NCI-H345 (cell line): ENCODE measurements at places on chromosomes 13 and 19.

DNA sequence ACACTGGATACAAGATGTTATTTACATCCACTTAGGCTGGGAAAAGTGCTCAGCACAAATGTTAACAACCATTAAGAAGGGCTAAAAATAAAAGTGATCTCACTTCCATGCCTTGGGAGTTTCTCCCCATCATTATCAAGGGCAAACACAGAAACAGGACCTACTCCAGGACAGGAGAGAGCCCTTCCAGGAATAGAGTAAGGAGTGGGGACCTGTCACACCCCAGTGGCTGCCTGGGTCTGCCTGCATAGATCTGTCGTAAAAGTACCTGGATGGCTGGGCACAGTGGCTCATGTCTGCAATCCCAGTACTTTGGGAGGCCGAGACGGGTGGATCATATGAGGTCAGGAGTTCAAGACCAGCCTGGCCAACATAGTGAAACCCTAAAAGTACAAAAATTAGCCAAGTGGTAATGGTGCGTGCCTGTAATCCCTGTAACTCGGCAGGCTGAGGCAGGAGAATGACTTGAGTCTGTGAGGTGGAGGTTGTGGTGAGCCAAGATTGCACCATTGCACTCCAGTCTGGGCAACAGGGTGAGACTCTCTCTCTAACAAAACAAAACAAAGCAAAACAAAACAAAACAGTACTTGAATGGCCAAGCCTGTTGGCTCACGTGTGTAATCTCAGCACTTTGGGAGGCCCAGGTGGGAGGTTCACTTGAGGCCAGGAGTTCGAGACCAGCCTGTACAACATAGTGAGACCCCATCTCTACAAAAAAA, 5.6 kb downstream of the ATP8A2 start:
- no peak for DNase-seq

DNA sequence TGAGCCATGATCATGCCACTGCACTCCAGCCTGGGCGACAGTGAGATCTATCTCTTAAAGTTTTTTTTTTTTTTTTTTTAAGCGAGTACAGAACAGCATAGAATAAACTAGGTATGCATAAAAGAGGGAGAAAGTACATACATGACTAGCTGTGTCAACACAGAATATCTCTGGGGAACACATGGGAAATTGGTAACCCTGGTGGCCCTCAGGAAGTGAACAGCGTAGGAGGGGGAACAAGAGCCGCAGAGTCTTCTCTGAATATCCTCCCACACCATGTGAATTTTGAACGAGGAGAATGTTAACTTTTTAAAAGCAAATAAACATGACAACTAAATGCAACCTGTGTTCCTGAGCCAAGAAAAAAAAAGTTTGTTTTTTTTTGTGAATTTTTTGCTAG, 15.2 kb downstream of the PHLDB3 start:
- DNase-seq: no peak

GRCh38 chr13:75147946-75148345, 334.0 kb downstream of the TBC1D4 start:
- no peak for DNase-seq

GRCh38 chr19:28606269-28607032, 606.5 kb downstream of the UQCRFS1 start:
- no peak for DNase-seq

DNA sequence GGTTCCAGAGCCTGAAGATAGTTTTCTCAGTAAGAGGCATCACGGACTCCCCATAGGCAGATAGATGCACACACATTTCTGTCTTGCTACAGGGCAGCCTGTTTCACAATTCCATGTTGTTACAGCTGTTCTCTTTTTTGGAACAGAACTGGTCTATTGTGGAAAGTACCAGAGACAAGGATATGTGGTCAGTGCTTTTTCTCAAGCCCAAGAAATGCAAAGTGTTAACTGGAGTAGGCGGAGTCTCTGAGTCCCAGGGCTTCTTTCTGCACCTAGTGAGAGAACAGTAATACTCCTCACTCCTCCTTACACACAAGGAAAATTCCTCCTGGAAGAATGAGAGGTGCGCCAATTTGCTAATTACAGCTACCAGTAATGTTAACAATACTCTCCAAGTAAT, 141.6 kb upstream of the ARGLU1 start:
- DNase-seq: no peak

DNA sequence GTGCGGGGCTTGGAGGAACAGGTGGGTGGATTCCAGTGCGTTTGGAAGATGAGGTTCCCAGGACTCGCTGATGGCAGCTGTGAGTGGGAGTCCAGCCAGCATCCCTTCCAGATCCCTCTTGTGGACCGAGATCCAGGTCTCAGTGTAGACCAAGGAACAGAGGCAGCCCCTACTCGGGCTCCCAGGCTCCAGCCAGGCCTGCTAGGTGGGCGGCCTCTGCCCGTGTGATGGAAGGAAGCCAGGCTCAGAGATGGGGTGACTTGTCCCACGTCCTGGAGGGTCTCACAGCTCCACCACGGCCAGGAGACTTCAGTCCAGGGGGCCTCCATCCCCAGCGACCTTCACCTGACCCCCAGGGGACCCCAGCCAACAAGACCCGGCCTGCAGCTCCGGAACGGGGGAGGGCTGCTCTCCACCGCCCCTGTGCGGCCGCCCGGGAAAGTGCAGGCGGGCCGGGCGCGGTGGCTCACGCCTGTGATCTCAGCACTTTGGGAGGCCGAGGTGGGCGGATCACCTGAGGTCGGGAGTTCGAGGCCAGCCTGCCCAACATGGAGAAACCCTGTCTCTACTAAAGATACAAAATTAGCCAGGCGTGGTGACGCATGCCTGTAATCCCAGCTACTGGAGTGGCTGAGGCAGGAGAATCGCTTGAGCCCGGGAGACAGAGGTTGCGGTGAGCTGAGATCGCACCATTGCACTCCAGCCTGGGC, 729 bp upstream of the MADCAM1 start:
- DNase-seq: peak; percentile 36

DNA sequence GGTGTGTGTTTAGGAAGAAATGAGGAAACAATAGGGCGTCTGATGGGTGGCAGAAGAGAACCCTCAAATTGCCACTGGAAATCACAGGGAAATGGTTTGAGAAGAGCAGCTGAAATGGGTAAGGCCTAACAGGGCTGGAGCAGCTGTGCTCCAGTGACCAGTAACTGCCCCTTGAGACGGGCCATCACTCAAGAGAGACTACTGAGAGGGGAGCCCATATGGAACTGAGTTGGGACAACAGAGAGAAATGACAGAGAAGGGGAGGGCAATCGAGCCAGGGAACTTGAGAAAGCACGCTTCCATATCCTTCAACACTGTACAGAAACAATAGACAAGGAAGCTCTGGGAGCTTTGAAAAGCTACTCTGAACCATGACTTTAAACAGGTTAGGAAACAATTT, 175.2 kb upstream of the RNF113B start:
- no peak for DNase-seq

GRCh38 chr13:24982333-24982999, 113.5 kb upstream of the PABPC3 start:
- DNase-seq: peak; percentile 31

GRCh38 chr13:109784590-109785140, 1.7 kb downstream of the IRS2 start:
- DNase-seq: peak; percentile 78

GRCh38 chr13:111460548-111461444, 140.4 kb downstream of the TEX29 start:
- DNase-seq: peak; percentile 59

- no peak for DNase-seq
Observed at GRCh38 chr19:17001603-17002183, 24.9 kb downstream of the CPAMD8 start.

- no peak for DNase-seq
Observed at GRCh38 chr13:110347535-110348308, 40.6 kb downstream of the COL4A2 start.

DNA sequence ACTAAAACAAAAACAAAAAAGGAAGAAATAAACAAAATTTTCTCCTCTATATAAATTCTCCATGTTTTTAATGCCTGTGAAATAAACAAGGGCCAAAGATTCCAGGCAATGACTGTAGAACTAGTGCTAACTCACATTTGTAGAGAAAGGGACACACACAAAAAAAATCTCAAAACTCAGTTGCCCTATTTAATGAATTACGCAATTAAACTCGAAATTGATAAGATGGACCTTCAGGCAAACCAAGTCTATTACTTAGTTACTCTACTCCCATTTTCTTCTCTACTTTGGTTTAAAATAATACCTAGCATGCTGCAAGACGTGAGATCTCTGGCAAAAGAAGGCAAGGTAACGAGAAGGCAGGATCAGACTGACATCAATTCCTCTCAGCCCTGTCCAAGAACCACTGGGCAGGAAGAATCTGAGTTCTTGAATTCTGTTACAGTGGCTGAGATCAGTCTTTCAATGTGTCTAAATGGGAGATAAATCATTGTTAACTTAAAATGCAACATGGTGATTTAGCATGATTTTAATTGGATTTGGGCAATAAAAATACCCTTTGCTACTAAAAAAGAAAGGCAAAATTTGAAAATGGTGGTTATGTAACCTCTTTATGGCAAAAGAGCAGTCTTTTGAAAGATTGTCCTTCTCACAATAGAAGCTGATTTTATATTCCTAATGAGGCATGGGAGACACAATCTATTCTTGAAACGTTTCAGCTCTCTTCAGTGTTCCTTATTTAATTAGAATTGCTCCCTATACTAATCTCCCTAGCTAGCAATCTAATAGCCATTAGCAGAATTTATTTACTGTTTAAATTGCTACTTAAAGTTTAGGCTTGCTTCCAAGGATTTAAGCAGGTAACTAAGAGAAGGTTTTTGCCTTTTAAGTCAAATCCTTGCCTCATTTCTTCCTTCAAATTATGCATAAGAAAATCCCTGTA, 25.9 kb downstream of the SPRY2 start:
- no peak for DNase-seq

DNA sequence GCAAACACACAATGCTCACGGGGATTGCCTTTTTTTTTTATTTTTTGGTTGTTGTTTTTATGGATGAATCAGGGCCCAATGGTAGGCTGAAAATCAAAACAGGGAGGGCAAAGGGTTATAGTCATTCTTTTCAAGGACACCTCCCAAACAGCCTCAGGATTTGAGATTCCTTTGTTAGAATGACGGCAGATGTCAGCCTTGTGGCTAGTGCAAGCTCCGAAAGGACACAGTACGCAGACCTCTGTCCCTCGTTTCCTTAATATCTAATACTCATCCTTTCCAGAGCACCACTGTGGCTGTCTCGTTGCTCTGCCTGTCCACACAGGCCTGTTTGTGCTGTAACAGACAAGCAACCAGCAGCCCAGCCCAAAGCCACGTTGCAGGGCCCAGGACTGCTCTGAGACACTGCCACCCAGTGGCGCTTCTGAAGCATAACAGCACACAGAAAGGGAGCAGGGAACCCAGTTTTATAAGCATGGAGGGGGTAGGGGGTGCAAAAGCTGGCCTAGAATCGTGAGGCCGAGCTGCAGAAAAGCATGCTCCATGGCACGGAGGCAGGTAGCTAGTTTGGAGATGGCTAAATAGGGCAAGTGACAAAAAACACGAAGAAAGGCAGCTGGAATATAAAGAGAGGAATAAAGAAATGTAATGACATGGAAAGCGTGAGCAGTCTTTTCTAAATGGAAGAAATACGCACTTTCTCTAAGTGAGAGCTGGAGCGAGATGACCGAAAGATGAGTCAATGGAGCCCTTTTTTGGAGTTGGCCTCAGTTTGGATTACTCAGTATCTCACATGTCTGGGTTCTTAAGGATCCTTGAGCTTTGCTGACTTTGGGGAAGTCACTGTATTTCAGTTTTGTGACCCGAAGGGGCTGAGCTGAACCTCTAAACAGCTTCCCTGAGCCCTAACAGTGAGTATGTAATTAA, 40.7 kb upstream of the MEDAG start:
- DNase-seq: peak; percentile 79

GRCh38 chr13:93437081-93437480, 210.5 kb downstream of the GPC6 start:
- no peak for DNase-seq

- peak; percentile 58 for DNase-seq
Observed at GRCh38 chr13:94345374-94346195, 133.9 kb downstream of the DCT start.

GRCh38 chr19:55614711-55615542, 9.4 kb downstream of the ZNF784 start:
- no peak for DNase-seq

- no peak for DNase-seq
Observed at GRCh38 chr19:7862413-7862951, 11.7 kb downstream of the PRR36 start.
